ENCODE measurements at places on chromosomes 1 and 21.

- DNase-seq: no peak
Measured at GRCh38 chr1:88433556-88433955, 250.5 kb upstream of the PKN2 start.

DNA sequence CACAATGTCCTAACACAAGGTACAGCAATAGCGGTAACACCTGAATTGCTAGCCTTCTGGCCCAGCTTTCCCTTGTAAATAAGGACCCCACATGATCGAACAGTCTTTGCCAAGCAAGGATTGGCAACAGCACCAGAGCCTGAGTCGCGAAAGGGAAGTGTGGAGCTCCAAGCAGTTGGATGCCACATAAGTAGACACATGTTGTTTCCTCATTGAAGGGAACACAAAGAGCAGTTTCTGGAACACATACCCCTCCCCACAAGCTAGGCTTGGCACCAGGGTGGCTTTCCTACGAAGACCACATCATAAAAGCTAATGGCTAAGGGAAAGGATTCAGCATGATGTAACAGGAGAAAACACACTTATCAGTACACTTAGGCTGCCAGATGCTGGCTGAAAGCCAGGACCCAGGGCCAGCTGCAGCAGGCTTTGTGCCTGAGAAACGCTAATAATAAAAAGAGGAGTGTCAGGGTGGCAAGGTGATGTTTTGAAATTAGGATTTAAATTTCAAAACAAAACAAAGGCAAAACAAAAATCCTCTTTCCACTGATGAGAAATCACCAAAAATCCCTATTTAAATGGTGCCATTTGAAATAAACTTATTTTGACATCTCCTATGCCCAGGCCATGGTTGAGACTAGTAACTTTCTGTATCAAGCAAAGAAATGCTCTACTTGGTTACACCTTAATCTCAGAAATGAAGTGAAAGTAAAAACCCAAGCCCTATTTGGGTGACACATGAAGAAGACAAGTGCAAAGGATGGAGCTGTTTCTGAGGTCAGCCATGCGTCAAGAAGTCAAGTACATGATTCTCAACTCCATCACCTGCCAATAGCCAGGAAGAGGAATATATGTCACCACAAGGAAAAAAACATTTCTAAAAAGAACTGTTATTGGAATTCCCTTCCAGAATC lies 11.9 kb upstream of the CPLANE2 start:
- DNase-seq: no peak

DNA sequence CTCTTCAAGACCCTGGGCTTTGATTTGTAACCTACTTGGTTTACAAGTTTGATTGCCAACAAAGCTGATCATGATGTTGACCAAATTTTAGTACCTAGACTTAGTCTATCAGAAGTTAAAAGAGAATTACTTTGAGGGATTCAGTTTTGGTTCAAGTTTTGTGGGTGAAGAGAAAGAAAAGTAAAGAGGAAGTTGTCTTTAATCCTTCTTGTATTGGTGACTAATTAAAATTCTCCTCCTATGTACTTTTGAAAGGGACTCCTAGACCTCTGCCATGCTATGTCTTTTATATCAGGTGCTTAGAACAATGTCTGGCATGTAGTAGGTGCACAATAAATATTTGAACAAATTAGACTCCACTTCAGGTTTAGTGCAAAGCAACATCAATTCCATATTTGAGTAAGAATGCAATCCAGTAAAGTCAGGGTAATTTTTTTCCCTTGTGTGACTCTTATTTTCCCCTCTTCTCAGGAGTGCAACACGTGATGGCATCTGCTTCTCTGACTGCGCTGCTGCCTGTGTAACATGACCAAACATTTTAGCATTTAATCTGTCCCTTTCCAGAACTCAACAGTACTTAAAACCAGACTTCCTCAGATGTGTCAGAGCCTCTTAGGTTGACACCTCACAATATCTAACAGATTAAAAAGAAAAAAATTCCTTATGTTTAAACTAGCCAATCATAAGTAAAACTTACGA lies 41.1 kb upstream of the KCNQ4 start:
- no peak for DNase-seq

DNA sequence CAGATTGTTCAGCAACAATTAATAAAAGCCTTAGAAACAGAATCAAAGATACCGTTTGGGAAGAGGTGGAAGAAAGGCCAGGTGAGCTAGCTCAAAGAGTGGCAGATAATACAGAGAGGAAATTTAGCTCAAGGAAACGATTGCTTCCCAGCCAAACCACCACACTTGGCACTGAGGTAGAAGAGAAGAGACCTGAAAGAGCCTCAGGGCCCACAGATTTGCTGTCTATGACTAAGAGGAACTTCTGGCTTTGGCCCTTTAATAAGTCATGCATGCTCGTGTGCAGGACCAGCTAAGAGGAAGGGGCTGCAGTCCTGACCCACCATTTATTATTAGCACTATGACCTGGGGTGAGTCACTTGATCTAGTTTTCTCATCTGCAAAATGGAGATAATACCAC lies 72.8 kb upstream of the BCL10 start:
- no peak for DNase-seq

DNA sequence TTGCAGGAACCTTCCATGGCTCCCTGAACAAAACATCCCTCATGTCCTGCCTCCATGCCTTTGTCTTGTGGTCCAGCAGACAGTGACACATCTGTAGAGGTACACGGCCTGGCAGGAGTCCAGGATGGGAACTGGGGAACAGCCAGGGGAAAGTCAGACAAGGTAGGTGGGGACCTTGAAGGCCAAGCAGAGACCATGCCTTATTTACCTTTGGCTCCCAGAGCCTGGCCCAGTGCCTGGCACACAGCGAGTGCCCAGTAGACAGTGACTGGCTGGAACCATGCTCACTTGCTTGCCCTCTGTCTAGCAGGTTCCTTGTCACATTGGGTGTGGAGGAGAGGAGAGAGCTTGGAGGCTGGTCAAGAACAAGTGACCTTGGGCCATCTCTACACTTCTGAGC lies 81.0 kb downstream of the BCAR3 start:
- no peak for DNase-seq

DNA sequence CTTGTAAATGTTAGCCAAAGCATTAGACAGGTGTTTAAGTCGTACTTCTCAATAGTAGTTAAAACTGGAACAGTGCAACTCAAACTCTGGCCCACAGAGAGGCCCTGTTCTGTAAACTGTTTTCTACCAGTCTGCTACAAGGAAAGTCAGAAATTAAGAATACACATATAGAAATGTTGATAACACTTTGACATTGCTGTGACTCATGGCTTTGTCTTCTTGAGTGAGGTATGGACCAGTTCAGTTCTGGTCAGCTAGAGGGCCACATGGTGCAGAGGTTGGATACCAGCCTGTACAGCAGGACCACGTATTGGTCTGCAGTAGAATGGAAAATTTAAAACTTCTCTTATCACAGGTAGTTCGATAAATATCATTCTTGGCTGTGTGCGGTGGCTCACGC lies 22.3 kb downstream of the ZBTB8B start:
- no peak for DNase-seq

- no peak for DNase-seq
Measured at GRCh38 chr1:204042516-204042915, 30.4 kb upstream of the SOX13 start.

- DNase-seq: no peak
Measured at GRCh38 chr1:46820560-46821060, 21.8 kb downstream of the CYP4B1 start.

Data from stimulated activated CD4-positive, alpha-beta T cell treated with anti-CD3 and anti-CD28 coated beads, Interleukin-2, amount 100 ng/mL, for 24 hours (primary cell).